ENCODE measurements at places on chromosomes 16 and 17.

DNA sequence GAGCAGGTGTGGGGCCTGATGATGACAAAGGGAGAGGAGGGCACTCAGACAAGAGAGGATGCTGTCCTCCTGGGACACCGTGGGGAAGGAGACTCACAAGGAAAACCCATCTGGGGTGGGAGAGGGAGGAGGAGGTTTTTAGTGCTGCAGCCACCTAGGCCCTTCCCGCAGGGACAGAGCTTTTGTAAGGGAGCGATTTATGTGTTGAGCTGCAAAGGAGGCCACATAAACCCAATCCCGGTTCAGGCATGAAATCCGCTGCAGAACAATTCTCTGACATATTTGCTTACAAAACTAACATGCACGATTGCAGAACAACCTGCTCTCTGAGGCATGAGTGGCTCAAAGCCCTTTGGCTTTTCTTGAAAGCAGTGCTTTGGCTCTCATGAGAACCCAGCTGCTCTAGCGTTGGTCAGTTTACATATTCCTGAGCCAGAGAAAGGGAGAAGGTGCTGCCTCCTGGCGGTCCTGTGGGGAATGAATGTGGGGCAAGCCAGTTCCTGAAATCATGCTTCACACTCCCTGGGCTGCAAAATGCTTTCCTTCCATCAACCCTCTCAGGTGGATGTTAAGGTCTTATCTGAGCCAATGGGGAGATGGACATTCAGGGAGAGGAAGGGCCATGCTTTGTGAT lies 122.4 kb upstream of the NLRP1 start:
- DNase-seq, result peak; percentile 69

- no peak for DNase-seq
Observed at GRCh38 chr17:50035421-50035879, 20.5 kb upstream of the ITGA3 start.

DNA sequence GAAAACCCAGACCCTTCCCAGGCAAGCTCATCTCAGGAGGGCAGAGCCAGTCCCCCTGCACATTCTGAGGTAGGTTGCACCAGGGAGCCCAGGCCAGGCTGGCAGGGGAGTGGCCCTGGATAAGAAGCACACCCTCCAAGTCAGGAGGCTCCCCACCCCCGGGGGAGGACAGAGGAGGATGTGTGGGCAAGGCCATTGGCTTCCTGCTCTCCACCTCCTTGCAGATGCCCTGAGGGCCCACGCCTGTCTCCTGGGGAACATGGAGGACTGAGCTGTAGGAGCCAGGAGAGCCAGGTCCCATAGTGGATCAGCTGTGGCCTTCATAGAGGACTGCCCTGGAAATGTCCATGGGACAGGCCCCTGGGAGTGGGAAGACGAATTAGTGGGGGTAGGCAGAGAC lies 126.7 kb downstream of the IRF8 start:
- DNase-seq, result no peak

GRCh38 chr16:68401871-68402747 lies 46.2 kb downstream of the SMPD3 start:
- DNase-seq, result no peak

GRCh38 chr16:83205896-83206295 lies 579.1 kb downstream of the CDH13 start:
- no peak for DNase-seq

GRCh38 chr16:85955566-85955965 lies 56.6 kb downstream of the IRF8 start:
- DNase-seq, result no peak

DNA sequence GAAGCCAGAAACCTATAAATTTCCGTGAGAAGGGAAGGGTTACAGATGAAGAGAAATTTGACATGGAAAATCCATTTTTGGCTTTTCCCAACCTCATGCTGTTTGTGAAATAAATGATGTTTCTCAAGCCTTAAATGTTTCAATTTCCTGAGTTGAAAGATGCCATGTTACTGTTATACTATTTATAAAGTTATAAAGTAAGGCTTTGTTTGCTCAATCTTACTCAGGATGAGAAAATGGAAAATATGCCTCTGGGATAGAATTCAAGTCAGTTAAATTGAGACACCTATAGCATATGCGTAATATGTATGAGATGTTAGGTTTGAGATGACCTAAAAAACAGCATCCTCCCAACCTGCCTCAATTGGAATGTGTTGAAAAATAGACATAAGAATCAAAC lies 19.9 kb upstream of the FAM20A start:
- DNase-seq, result no peak

GRCh38 chr16:81094771-81095251 lies 1.4 kb downstream of the GCSH start:
- DNase-seq, result no peak

- no peak for DNase-seq
Observed at GRCh38 chr16:84047626-84048025, 5.0 kb upstream of the SLC38A8 start.

GRCh38 chr17:17055286-17056155 lies 13.3 kb downstream of the MPRIP start:
- DNase-seq, result peak; percentile 16

GRCh38 chr17:44826123-44826790 lies 3.8 kb downstream of the GJC1 start:
- no peak for DNase-seq
